Stimulated activated CD8-positive, alpha-beta memory T cell treated with anti-CD3 and anti-CD28 coated beads, Interleukin-15, amount 100 ng/mL, for 48 hours (primary cell): ENCODE measurements at places on chromosomes 12 and 14.

- DNase-seq = no peak
These were observed 29.1 kb downstream of the AP5M1 start for GRCh38 chr14:57297852-57298251.

DNA sequence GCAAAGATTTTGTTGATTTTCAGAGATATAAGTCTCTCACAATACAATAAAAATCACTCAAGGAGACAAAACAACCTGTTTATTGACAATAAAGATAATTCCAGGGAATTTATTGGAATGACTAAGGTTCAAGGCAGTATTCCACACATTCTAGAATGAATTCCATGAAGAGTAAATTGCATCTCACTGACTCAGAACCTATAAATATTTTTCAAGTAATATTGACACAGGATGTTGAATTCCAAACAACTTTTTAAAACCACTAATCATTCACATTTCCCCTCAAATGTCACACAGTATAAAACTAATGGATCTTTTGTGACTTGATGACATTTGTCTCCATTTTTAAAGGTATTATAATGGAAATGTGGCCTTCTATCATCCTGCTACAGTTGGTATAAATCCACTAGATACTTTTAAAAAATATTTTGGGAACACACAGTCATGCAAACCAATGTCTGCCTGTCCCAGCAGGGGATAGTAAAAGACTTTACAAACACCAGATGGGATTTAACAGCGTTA, 42.1 kb upstream of the LGR5 start:
- no peak for DNase-seq

DNA sequence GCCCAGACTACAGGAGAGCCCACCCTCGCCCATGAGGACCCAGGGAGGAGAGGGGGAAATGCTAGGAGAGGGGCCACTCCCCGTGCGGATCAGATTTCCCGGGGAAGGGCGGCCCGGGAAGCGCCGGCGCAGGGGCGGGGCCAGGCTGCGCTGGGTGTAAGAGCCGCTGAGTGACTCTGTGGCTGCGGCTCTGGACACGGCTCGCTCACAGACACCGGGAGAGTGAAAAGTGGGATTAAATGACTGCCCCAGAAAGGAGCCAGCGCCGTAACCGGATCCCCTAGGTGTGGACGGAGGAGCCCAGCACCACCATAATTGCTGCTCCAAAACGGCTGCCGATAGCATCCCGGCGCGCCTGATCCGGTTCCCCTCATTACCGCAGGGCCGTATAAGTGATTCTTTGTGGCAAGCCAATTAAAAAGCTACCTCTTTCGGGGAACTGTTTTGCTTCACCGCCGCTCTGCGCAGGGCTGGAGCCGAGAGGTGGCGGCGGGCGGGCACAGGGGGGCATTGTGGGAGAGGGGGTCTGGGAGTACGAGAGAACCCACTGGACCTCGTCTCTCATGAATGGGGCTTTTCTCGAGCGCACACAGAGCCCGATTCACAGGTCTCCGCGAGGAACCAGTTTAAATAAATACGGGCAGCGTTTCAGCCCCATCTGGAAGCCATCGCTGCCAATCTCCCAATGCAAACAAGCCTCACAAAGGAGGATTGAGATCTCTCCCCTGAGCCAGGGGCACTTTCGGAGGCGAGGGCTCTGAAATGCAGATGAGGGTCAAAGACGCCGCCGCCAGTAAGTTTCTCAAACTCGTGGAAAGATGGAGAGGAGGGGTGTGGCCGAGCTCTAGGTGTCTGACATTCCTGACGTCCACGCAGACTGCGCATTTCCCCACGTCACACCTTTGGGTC, 2.5 kb downstream of the COL2A1 start:
- DNase-seq = no peak

- no peak for DNase-seq
These were observed 540 bp downstream of the PAX9 start for GRCh38 chr14:36662258-36662542.

- no peak for DNase-seq
These were observed 23.5 kb upstream of the PTPRB start for GRCh38 chr12:70660620-70661219.

GRCh38 chr12:12267742-12268200, 927 bp upstream of the LRP6 start:
- DNase-seq = no peak

- DNase-seq = no peak
These were observed 22.2 kb upstream of the CCND2 start for GRCh38 chr12:4251216-4251891.

DNA sequence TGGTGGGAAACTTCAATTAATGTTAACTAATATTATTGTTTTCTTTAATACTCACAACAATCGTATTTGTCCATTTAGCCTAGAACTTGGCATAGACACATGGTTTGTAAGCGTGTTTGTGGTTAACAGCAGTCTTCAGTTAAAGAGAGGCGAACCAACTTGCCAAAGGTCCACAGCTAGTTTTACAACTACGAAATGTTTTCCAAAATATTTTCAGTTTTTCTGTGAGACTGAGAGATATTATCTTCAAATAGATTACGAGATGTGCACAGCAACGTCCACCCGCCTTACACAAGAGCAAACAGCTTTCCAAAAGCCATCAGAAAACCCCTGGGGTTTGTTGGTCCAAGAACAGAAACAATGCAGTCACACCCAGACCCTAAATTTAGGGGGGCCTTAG, 58.6 kb upstream of the RASSF3 start:
- DNase-seq = no peak

GRCh38 chr14:60647081-60647836, 2.0 kb downstream of the SIX1 start:
- DNase-seq = no peak

DNA sequence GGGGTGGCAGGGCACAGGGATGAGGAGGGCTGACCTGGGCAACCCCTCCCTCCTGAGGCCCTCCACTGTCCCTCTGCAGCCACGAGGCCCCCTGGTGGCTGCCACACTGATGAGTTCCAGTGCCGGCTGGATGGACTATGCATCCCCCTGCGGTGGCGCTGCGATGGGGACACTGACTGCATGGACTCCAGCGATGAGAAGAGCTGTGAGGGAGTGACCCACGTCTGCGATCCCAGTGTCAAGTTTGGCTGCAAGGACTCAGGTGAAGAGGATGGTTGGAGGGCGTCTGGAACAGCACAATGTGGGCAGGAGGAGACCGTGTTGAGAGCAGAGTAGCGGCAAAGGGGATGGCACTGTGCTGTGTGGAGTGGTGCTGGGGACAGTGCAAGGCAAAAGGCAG, 25.7 kb upstream of the LRP1-AS start:
- no peak for DNase-seq

GRCh38 chr14:59920378-59920683, 387 bp downstream of the LRRC9 start:
- DNase-seq = no peak

DNA sequence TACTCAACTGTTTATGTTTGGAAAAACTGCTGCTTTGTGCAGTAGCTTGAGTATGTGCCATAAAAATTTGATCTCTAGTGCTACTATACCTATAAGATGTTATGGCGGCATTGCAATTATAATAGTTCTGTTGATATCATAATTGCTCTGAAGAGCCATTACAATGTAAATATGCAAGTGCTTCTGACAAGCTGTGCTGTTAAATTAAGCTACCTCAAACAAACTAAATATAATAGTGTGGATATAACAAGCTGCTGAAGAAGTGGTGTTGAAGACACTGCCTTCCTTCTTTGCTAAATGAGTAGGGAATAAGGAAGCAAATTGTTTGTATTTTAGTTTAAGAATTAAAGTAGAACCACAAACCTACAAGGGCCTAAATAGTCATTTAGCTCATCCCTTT, 301.0 kb upstream of the MIS18BP1 start:
- no peak for DNase-seq

DNA sequence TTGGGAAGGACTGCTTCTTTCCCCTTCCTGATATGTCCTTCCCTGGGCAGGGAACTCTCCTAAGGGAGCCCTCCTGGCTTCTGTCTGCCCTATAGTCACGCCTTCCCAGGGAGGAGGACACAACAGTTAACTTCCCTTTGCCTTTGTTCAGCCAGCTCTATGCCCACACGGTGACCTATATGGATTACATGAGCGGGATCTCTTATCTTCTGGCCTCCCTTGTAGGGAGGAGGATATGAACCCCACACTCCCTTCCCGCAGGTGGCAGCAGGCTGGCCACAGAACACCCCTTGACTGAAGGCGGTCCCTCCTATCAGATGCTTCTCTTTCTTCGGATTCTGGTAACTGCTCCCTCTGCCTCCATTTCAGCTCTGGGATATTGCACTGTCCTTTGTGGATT, 135.6 kb upstream of the MAX start:
- DNase-seq = no peak

GRCh38 chr12:46233423-46233822, 35.4 kb downstream of the SLC38A1 start:
- DNase-seq = no peak

- DNase-seq = no peak
These were observed 7.6 kb upstream of the SLC25A21 start for GRCh38 chr14:37179896-37180502.

DNA sequence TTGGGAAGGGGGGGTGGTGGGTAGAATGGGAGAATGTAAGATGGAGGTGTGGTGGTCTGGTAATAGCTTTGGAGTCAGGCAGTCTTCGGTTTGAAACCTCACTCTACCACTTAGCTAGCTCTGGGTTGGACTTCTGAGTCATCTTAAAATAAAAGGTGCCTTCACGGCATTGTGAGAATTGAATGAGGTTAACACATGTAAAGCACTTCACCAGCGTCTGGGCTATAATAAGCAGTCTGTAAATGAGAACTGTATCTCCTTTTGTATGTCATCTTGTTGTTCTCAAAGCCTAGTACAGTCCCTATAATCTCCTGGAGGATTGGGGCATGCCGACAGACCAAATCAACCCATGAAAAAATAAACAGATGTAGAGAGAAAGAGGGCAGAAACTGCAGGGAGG, 11.2 kb downstream of the C2CD5 start:
- no peak for DNase-seq

GRCh38 chr14:32693114-32693513, 245.6 kb upstream of the NPAS3 start:
- DNase-seq = no peak

DNA sequence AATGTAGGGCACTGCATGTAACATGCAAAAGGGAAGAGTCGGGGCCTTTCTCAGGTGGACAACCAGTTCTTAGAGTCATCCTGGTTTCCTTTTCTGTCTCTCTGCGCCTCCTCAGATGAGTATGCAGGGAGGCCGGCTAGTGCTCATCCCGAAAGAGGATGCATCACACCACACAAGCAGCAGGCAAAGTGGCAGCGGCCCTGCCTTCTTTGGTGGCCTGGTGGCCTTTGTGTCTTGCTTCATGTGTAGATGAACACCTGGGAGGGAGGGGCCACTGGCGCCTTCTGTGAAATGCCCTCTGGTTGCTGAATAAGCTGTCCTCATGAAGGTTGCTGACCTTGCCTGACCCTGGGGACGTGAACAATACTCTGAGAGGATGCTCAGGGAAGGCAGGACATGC, 18.0 kb downstream of the SLC24A4 start:
- DNase-seq = no peak

DNA sequence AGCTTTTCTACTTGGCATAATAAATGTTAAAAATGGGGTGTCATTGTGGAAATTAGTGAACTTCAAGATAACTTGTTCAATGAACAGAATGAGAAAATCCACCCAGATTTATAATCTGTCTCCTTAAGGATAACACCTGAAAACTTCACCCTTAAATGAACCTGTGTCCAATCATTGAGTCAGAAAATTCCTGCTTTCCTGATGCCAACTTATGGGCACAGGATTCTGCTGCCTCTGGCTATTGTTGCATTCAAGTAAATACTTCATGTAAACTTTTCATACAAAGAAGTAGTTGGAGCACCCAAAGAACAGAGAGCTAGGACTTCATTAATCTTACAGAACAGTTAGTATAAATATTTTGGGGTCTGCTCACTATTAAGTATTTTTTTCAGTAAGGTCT, 98.9 kb upstream of the PLEKHA5 start:
- DNase-seq = no peak

GRCh38 chr12:2644683-2645405, 149.9 kb upstream of the FKBP4 start:
- no peak for DNase-seq

- DNase-seq = no peak
These were observed 10.7 kb downstream of the ERP29 start for GRCh38 chr12:112023759-112024396.

DNA sequence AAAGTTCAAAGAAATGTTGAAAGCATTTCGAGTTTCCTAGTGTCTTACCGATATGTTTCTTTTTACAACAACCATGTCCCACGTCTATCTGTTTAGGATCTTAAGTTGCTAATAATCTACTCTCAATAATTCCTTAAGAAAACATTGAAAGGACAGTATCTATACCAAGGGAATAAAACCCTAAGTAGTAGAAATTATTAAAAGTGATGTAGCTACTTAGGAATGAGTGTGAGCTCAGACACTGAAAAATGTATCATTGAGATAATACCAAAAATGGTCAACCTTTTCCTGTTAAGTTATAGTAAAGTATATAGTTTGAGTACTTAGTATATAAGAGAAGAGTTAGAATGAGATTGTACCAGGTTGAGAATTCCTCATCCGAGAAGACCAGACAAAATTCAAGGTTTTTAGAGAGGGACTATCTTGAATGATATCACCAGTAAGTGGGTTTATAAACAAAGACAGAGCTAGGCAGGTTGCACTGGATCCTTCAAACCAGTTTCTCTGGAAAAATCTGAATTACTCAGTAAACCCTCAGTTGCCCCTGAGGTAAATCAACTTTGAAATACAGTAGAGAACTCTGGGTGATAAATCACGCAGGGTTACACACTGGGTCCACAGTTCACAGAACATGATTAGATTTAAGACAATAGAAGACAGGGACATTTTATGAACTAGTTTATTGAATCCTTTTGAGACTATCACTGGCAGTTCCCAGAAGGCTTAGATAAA, 96.8 kb downstream of the ERGIC2 start:
- DNase-seq = no peak

DNA sequence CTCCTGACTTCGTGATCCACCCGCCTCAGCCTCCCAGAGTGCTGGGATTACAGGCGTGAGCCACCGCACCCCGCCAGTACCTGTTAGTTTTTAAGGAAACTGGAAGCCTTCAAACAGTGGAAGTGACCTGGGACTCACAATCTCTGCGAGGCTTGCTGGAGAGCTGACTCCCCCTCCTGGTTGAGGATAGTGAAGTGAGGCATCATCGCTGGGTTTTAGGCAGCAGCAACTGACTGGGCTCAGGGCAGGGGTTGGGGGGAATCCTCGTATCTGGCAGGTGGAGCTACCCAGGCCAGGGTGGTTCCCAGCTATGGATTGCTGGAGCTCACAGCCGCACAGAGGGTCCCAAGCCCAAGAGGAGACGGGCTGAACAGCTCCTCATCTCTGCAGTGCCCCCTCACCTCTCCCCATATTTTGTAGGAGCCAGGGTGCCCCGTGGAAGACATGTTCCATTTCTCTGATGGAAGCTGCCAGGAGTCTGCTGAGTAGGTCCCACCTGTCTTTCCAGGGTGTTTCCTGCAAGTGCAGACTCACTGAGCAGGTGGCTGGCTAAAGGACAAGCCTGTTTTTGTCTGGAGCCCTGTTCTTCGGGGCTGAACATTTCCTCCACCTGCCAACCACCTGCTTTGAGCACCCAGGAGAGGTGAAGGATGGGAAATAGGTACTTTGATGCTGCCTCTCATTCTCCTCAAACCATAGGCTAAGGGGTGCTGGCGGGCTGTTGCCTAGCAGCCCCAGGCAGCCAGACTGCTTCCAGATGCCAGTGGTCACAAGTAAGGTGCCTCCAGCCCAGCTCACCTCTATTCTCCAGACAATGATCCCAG, 3.1 kb downstream of the AVIL start:
- no peak for DNase-seq
